Cerebellum (tissue), 4 donors: ENCODE measurements at places on chromosomes 6 and 20.

- DNase-seq = no peak
These were observed 47.5 kb upstream of the ADGRF5 start for GRCh38 chr6:46969206-46969605.

- no peak for DNase-seq
These were observed 101.5 kb downstream of the ISM1 start for GRCh38 chr20:13322621-13323020.

DNA sequence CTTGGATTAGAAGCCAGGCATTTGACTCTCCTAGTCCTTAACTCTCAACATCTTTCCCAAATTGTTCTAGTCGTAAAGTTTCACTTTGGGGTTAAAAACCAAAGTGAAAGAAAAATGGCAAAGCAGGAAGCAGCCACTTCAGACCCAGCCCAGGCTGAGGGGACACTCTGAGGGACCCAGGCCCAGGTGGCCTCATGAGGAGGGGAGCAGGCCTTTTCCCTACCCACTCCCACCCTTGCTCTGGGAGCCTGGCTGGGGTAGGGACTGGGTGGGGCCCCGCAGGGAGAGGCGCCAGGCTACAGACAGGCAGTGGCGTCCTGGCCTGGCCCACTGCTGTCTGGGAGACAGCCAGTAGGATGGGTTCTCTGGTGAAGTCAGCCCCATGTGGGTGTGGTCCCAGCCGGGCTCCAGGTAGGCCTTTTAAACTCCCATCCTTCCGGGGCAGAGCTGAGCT is 68.7 kb upstream of the MYL9 start:
- no peak for DNase-seq

DNA sequence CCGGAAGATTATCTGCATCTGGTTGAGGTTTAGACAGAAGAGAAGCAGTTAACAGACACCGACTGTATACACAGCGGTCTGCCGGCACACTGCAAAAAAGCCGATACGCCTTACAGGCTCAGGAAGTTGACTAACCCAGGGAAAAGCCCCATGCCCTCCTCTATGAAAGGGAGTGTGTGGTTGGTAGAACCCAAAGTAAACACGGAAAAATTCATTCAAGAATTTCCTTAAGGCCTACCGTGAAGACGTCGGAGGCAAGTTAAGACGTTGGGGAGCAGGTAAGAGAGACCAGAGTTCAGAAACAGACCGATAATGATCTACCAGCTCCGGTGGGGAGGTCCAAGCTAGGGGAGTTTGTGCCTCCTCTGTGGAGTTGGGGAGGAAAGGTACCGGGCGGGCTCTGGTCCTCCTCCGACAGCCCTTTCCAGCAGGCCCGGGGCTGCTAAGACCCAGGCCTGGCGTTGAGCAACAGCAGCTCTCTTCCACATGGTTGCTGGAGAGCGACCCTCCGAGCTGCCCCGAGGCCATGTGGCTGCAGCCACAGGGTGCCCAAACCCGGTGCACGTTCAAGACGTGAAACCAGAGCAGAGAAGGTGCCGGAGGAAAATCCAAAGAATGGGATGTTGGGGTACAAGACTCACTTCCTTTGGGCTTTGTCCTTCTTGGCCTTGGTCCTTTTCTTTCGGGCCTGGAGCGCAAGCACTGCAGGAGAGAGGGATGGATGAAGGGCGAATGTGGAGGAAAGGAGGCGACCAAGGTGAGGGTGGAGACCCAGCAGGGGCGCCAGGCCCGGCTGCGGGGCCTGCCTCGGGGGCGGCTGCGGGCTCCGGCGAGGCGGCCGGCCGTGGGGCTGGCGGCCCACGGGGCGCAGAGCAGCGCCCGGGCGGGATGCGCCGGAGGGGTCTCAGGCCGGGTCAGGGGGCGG is 809 bp downstream of the SRPK1 start:
- peak; percentile 38 for DNase-seq

DNA sequence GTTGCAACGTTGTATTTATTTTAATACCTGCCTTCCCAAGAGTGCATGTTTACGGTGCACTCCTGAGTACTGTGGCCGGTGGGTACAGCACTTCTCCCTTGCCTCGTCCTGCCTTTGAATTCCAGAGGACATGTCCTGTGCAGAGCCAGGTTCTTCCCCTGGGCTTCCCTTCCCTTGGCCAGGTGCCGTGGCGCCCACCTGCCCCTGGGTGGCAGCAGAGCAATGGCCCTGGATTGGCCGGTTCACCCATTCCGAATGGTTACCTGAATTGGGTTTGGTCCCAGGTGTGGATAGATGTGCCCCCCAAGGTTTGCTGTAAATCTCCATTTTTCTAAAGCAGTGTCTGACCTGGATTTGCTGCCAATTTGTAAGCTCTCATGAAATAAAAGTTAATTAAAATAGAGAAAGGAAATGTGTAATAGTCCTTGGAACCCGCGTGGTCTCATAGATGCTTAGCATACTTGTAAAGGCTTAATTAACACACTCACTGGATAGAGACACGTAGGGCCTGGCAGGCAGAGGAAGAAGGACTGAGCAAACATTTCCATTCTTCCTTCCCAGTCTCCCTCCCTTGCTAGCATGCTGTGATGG is 40.6 kb downstream of the DTD1 start:
- peak; percentile 73 for DNase-seq

- DNase-seq = peak; percentile 70
These were observed 56.6 kb downstream of the PHF20 start for GRCh38 chr20:35828434-35828833.

DNA sequence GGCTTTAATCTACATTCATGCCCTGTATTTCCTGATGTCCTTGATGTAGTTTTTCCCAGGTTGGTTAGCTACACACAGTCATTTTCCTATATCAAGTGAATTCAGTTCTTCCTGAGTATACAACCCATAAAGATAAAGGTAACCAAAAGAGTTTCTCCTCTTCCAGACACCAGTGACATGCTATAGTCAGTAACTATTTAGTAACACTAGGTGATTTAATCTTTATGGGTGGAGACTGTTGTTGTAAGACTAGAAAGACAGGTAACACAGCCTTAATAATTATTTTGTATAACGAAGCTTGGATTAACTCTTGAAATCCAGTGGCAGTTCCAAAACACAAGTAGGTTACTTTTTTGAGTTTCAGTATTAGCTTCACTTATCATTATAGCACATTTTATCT is 17.6 kb downstream of the MCUR1 start:
- no peak for DNase-seq

- no peak for DNase-seq
These were observed 60.5 kb downstream of the PREX1 start for GRCh38 chr20:48766961-48767960.

GRCh38 chr20:62056975-62057374 is 8.7 kb downstream of the TAF4 start:
- no peak for DNase-seq

DNA sequence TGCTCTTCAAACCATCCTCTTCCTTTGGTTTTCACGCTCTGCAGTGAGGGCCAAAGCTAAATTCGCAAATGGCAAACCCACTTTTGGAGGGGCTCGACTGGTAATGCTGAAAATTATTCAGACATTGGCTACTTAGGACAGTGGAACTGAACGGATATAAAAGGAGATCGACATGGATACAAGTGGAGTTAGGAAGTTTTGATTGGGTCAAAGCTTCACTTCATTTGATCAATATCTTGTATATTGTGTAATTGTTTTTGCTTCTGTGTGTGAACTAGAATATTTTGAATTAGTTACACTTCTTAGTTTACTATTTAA is 1.2 kb downstream of the FAM8A1 start:
- no peak for DNase-seq

DNA sequence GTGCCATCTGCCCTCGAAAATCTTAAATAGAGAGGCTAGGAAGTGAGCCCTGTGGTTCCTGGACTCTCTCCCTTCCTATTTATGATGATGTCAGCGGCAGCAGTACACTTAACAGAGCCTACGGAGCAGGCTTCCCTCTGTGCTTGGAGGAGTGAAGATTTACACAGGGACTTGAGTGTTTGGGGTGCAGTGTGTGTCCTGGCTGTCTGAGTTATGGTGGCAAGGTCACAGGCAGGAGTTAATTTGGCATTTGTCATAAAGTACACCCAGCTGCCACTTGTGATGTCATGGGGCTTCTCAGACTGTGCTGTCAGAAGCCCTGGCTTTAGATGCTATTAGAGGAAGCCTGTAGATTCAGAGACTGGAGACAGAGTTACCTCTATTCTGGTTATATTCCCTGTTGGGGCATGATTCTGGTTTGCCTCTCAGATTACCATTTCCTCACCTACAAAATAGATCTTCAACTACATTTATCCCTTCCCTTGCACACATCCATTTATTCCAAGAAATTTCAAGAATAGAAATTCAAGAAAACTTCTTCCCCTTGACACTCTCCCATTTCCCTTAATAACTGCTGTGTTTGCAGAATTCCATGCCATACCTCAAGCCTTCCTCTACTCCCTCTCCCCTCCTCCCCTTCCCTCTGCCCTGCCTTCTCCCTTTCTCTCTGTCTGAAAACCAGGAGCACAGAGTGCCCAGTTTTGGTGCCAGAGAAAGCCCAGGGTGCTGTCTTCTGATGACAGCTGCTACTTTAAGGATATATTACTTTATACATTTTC is 72.1 kb downstream of the SLC24A3 start:
- DNase-seq = no peak

- DNase-seq = no peak
These were observed 7.7 kb downstream of the OPN5 start for GRCh38 chr6:47789553-47789952.

DNA sequence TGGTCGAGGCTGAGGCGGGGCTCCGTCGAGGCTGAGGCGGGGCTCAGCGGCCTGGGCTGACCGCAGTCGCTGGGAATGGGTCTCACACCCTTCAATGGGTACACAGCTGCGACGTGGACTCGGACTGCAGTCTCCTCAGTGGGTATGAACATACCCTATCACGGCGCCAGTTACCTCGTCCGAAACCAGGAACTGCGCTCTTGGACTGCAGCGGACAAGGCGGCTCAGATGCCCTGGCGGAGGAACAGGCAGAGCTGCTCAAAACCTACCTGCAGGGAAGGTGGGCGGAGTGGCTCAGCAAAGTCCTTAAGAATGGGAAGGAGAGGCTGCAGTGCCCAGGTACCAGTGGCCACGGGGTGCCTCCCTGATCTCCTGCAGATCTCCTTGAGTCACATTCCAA is 14.2 kb downstream of the HLA-A start:
- DNase-seq = no peak

DNA sequence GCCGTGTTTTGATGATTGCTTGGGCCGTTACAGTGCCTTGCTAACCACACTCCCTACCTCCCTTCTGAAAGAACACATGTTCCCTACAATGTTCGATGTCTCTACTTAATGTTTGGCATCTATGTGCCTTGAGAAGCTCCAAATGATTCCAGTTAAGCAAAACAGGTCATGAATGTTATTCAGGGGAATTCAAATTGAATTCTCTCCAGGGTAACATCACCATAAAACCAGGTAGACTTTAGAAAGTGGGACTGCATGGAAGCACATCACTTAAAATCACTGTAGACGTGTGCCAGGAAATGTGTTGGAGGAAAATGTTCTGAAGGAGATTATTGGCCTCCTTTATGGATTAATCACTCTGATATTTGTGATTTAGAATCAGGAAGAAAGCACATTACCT is 128.1 kb downstream of the ADAT2 start:
- DNase-seq = no peak

DNA sequence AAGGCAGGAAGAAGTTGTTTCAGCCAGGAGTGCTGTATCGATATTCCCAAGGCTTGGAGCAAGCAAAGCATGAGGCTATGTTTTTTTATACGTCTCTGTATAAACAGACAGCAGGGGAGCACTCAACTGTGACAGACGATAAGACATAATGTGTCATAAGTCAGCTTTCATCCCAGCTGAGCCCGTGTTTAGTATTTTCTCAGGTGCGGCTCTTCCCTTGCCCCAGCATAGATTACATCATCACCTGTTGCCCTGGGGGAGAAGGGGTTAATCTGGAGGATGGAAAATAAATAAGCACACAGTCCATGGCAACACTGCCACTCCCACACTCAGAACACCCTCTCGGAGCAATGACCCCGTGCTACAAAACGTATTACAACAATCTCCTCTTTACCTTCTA is 22.1 kb upstream of the KCNK5 start:
- no peak for DNase-seq

DNA sequence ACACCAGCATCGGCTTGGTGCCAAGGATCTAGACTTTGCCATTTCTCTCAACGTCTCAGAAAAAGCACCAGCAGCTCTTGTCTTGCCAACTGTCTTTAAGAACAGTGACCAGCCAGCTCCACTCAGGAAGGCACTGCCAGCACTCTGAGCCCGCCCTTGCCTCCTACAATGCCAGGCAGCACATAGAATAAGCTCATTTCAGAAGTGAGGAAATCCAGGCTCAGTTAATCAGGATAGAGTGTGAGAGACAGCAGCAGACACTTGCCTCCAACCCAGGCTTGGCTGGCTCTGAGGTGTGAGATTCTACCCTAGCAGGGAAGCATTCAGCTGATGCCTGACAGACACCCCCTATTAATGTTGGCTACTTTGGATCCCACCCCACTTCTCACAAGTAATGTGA is 4.3 kb upstream of the SYNDIG1 start:
- DNase-seq = no peak

DNA sequence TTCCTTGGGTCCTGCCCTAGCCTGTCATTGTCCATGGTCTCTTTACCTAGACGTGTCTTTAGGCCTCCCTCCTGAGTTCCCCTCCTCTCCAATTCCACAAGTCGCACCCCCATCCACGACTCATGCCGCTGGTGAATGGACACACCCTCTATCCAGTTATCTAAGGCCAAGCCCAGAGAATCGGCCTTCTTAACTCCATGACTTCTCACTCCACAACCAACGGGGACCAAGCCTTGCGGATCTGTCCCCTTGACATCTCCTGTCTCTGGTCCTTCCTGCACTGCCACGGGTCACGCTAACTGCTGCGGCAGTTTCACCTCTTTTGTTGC is 7.0 kb upstream of the RREB1 start:
- no peak for DNase-seq

- no peak for DNase-seq
These were observed 39.2 kb upstream of the TLDC2 start for GRCh38 chr20:36836591-36837269.

GRCh38 chr6:80522576-80522975 is 416.1 kb downstream of the BCKDHB start:
- no peak for DNase-seq

DNA sequence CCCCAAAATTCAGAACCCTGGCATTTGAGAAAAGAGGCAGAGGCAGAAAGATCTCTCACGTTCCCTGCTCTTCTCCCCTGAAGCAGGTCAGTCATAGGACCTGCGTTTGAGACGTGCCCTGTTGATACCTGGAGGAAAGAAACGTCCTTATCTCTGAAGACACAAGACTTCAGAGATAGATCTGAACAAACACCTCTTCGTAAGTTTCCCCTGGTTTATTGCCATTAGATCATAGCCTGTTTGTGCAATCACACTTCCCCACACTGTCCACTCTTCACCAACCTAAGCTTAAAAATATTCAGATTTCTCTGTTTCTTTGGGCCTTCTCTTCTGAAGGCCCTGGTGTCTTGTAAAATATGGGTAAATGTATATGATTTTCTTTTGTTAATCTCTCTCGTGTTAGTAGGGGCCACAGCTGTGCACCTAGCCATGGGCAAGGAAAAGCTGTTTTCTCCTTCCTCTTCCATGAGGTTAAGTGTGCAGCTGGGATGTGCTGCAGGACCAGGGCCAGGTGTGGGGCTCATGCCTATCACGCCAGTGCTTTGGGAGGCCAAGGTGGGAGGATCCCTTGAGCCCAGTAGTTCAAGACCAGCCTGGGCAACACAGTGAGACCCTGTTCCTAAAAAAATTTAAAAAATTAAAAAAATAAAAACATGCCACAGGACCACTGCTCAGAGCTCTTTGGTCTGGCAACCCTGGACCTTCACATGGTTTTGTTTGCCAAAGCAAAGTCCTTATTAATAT is 4.7 kb upstream of the SLC22A2 start:
- no peak for DNase-seq

GRCh38 chr6:142236691-142237090 is 65.1 kb upstream of the ADGRG6 start:
- no peak for DNase-seq
